PC-3 (cell line): ENCODE measurements at places on chromosomes 1 and 21.

DNA sequence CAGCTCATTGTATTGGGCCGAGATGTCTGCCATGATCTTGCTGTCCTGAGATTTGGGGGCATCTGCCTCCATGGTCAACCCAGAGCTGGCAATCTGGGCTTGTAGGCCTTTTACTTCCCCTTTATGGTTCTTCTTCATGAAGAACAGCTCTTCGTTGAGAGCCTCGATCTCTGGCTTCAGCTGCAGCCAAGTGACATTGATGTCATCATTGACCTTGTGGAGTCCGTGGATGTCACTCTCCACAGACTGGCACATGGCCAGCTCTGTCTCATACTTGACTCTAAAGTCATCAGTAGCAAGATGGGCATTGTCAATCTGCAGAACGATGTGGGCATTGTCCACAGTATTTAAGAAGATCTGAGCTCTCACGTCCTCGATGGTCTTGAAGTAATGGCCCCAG lies 29.2 kb downstream of the RAP1A start:
- no peak for DNase-seq

DNA sequence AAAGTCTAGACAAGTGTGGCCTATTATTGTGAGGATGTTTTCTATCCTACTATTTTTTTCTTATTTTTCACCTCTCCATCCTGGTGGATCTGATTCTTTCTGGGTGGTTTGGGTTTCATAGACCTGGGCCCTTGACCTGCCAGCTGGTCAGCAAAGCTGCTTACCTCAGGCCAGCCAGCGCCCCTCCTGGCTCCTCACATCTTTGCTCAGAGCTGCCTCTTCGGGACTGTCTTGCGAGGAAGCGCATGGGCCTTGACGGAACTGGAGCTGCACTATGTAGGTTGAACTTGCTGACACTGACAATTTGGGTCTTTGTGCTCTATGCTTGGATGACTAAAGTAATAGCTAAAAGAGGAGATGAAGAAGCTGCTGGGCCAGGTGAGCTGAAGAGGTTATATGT lies 138.5 kb upstream of the SYT6 start:
- no peak for DNase-seq

DNA sequence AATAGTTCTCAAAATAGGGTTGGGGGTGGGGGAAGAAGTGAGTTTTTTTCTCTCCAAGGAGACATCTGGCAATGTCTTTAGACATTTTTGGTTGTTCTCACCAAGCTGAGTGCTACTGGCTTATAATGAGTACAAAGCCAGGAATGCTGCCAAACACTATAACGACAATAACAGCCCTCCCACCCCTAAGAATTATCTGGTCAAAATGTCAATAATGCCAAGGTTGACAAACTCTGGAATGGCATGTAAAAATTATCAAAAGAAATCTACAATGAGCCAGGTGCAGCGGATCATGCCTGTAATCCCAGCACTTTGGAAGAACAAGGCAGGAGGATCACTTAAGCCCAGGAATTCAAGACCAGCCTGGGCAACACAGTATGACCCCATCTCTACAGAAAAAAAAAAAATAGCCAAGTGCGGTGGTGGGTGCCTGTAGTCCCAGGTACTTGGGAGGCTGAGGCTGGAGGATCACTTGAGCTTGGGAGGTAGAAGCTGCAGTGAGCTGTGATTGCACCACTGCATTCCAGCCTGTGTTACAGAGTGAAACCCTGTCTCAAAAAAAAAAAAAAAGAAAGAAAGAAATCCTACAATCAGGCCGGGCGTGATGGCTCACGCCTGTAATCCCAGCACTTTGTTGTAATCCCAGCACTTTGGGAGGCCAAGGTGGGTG lies 2.5 kb downstream of the ATP5PF start:
- peak; percentile 7 for DNase-seq

DNA sequence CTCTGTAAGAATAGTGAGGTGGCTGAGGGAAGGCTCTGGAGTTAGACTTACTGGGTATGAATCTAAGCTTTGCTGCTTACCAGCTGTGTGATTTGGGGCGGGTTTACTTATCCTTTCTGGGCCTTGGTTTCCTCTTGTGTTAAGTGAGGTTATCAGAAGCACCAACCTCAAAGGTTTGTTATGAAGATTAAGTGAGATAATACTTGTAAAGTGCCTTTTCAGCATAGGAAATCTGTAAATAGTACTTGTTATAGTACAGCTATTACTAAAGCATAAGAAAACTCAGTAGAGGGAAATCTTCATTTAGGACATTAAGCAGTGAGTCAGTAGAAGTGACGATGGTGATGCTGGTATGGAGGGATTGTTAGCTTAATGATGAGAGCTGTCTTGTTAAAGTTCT lies 12.1 kb downstream of the HHAT start:
- no peak for DNase-seq

DNA sequence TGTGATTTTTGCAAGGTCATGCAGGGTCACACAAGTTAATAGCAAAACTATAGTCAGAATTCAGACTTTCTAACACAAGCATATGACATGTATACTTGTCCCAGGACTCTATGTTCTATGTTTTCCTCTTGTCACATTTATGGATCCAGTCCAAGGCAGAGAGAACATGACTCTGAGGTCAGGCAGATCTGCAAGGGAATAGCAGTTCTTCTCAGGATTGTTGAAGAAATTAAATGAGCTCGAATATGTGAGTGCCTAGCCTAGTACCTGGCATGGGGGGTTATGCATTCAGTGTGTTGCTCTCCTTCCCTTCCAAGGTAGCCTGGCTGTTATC lies 9.5 kb upstream of the RPTN start:
- DNase-seq: no peak
